ENCODE measurements at places on chromosomes 3 and 15.

GRCh38 chr15:75749820-75750219, 37.2 kb upstream of the CSPG4 start:
- DNase-seq: no peak

DNA sequence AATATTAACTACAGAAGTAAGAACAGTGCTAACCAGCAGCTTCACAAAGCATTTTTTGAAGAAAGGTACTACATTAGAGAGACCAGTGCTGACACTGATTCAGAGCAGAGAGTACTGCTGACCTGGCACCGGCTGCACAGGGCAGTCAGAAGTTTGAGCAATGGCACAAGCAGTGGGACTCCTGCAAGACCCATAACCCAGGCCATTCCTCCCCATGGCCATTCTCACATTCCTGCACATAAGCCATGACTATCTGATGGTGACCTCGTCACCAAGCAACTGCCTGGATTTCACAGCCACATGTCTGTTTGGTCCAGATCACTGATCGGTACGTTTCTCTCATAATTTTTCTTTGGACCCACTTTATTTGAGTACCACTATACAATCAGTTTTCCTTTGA, 88.7 kb downstream of the GPR156 start:
- no peak for DNase-seq

GRCh38 chr15:98649472-98650416, 1.4 kb downstream of the IGF1R start:
- no peak for DNase-seq

DNA sequence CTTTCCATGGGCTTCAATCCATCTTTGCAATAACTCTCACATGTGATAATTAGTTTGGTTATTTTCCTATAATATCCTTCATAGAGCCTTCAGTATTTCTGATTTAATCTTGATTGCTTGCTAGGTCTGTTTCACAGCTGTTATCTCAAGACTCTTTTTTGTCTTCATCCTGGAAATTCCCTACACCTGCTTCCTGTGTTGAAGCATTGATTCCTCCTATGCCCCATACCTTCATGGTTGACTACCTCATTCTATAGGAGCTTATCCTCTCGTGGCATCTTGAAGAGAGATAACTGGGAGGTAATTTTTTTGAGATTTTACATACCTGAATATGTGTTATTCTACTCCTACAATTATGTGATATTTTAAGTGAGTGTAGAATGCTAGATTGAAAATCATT, 26.7 kb downstream of the PIK3CA start:
- no peak for DNase-seq

DNA sequence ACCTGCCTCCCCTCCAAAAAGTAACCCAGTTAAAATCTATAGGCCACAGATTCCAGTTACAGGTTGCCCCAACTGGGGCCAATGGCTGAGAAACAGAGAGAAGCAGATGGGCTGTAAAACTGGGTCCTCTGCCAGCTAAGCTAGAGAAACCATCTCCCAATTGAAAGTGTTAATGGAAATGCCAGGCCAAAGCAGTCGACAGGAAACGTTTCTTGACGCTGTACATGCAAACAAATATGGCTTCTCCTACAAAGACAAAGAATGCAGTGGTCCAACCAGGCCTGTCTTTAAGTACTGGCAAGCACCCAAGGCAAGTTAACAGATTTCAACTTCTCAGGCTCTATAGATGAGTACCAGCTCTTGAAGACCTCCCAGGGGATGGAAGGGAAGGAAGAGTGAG, 71.3 kb downstream of the MAGI1 start:
- no peak for DNase-seq

- DNase-seq: no peak
Measured at GRCh38 chr3:47802734-47803479, at the start of gene DHX30. Gene DHX30, plus strand, starts transcription at chr3:47803138. Its CDS starts 7,546 bp downstream, at chr3:47810684.

DNA sequence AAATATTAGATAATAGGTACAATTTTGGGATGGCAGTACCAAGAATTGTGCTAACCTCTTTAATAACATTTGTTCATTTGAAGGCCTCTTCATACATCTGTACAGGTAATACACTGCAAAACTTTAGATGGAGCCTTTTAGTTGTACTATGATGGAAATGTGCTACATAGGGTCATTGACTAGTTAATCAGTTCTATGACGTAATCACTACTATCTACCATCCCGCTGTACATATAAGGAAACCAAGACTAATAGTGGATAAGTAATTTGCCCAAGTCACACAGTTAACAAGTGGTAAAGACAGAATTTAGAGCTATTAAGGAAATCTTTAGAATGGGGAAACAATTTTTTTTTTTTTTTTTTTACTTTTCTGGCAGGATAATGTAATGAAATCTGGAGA, 521.3 kb downstream of the TUSC7 start:
- DNase-seq: no peak

DNA sequence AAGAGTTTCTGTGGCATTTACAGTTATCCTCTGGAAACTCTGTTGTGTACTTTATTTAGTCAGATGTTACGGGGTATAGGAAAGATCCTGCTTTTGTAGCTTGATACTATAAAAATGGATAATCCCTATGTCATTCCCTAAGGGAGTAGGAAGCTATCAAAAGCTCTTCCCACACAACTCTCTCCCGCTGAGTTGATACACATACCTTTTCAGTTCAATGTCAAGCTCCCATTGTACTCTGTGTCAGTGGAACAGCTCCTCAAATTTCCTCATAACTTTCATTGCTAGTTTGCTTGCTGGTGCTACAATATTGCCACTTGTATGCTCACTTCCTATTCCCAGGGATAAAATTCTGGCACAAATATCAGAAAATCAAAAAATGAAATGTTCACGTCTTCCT, 893.3 kb upstream of the GBE1 start:
- DNase-seq: no peak

GRCh38 chr15:57031082-57031481, 112.6 kb downstream of the TCF12 start:
- DNase-seq: no peak

DNA sequence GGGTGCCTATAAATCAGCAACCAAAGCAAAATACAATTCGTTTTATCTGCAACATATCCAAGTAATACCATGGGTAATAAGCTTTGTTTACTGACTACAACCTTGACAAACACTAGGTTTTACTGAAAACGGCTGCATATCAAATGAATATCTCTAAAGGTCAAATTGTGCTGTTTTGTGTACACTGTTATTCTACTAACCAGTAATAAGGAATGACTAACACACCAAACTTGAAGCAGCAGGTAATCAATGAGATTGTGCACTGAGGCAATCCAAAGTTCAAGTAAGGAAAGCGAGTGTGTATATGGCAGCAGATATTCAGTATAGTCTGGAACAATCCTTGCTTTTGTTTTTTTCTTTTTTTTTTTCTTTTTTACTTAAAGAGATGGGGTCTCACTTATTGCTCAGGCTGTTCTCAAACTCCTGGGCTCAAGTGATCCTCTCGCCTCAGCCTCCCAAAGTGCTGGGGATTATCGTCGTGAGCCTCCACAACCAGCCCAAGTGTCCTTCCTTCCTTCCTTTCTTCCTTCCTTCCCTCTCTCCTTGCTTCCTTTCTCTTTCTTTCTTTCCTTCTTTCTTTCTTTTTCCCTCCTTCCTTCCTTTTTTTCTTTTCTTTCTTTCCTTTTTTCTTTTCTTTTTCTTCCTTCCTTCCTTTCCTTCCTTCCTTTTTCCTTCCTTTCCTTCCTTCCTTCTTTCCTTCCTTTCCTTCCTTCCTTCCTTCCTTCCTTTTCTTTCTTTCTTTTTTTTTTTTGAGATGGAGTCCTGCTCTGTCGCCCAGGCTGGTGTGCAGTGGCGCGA, 34.9 kb downstream of the AP3S2 start:
- DNase-seq: no peak

- no peak for DNase-seq
Measured at GRCh38 chr3:195539479-195539878, 3.6 kb downstream of the PPP1R2 start.

- DNase-seq: no peak
Measured at GRCh38 chr3:138638641-138639040, 30.1 kb downstream of the FAIM start.

DNA sequence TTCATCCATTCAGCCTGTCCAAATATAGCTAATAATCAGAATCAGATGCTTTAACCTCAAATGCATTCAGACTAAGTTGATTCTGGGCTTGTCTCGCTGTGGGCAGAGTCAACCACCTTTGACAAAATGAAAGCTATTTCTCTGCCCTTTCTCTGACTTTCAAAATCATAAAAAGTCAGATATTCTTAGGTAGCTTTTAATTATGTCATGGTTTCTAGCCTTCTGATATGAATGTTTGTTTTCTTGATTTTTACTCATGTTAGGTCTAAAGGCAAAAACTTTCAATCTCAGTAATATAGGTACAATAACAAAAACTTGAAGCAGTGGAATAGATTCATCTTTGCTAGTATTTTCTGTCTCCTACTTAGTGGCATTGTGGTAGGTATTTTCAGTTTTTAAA, 25.3 kb upstream of the C15orf61 start:
- no peak for DNase-seq

All from GM04503 (cell line).